ENCODE measurements at places on chromosomes 6 and 20.
A peak's percentile ranks its signal among the peaks of the same experiment; 100 is the strongest.

DNA sequence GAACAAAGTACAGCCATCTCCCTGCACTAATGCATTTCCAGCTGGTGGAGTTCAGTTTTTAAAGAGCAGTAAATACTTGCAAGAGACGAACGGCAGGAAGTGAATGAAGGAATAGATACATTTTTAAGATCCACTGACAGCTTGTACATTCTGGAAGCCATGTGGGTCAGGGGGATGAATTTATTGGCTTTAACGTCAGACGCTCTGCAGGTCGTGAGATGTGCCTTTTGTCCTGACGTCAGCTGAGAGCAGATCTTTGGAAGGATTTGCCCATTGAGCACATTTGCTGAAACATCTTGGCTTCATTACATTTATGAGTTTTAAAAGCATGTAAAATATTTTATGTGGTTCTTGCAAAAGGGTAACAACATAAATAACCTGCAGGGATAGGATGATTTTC is 29.5 kb upstream of the SALL4 start:
- DNase-seq: peak; percentile 92

GRCh38 chr6:7410851-7411250 is 21.2 kb downstream of the RIOK1 start:
- DNase-seq: no peak

DNA sequence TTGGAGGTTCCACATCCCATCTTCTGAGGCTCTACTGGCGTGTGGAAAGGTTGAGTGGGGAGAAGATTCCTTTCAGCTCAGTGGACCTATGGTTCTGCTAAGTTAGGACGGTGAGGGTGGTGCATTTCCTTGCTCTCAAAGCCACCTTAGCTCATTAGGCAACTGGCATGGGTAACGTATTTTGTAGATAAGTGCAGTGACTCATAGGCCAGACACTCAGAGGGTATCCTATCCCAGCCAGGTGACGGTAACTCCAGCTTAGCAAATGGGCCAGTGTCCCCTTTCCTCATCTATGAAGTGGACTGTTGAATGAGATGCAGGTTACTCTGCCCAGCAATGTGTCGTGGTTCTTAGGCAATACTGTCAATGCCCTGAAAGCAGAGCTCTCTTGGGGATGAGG is 3.7 kb downstream of the RPS6KA2 start:
- DNase-seq: no peak

DNA sequence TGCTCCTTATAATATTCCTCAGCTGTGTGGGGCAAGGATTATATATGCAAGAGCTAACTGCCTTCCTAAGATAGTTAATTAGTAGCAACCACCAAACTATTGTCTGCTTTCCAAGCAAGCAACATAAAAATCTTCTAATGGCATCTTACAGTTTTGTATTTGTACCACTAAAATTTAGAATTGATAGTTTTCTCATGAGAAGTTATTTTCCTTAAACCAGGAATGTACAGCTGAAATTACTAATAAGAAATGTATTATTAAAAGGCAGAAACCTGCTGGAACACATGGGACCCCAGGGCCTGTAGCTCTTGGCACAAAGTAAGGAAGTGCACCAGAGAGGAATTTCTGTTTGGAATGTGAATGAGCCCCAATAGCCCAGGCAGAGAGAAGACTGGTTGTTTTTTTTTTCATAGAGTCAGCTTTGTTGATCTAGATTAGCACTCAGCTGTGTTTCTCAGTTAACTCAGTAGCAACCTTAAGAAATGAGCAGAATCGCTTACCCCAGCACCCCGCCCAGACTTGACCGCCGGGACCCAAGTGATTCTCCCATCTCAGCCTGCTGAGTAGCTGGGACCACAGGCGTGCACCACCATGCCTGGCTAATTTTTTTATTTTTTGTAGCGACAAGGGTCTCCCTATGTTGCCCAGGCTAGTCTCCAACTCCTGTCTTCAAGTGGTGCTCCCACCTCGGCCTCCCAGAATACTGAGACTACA is 2.6 kb downstream of the MGME1 start:
- peak; percentile 76 for DNase-seq

DNA sequence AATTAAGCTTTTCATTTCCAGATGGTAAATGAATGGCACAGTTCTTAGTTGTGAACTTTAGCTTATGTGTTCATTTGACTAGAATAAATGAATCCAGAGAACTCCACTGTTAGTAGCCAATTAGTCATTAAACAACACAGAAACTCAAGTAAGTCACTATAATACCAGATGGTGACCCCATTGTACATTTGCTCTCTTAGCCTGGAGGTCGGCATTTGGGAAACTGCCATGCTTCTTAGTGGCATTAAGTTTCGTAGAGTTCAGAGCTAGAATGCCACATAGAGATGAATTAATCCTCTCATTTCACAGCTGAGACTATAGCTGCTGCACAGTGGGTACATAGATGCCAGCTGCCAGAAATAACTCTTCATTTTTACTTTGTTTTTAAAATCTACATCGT is 10.8 kb upstream of the DTNBP1 start:
- DNase-seq: no peak

GRCh38 chr6:169583886-169584541 is 117.8 kb downstream of the WDR27 start:
- DNase-seq: no peak

GRCh38 chr6:143149771-143150170 is 89.1 kb downstream of the AIG1 start:
- peak; percentile 75 for DNase-seq

DNA sequence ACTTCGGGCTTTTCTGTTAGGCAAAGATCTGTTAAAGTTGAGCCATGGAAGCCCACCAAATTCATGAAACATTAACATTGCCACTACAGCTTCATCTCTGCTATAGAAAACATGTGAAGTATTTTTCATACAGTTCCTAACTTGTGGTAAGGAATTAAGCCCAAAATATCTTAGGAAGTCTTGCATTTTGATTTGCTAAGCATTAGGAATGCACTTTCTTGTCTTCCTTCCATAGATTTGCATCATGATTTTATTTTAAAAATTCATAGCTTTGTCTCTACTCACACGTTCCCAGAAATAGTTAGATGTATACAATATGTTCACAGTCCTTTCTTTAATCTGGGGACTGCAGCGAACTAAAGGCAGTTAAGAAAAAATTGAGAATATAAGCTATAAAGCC is 325.6 kb downstream of the CENPW start:
- DNase-seq: peak; percentile 64

- DNase-seq: no peak
Observed at GRCh38 chr6:125808060-125808459, 17.3 kb downstream of the NCOA7 start.

- no peak for DNase-seq
Observed at GRCh38 chr20:20950620-20951019, 155.5 kb downstream of the LINC00237 start.

GRCh38 chr6:46170357-46171289 is at the start of gene ENPP5:
TSS of gene ENPP5 (minus strand) at chr6:46170980. CDS start at chr6:46168262, 2,718 bp downstream.
- no peak for DNase-seq
